A549 treated with CpdA at 1 μM for 4 hours (cell line): ENCODE measurements at places on chromosomes 11 and 22. TPM values are rescaled to one million over a fixed set of nuclear protein-coding genes. Genes with fewer than 3 reads are reported as not detected.

Gene CCDC116
- total RNA-seq, result 0.05 to 0.22 TPM (median 0.08 TPM) in 4 of 5 replicates, not detected in the other

Gene TYR
- total RNA-seq, result not detected in 5 replicates

Gene CRYBB2
- 0.08 to 0.23 TPM in 2 of 5 replicates, not detected in the others for total RNA-seq

Gene CTSF
- total RNA-seq, result 28.6 to 39.6 TPM (median 34.1 TPM) in 5 replicates

Gene RFPL2
- 0.09 to 0.30 TPM (median 0.20 TPM) in 5 replicates for total RNA-seq

Gene BLID
- 0.17 TPM in 1 of 5 replicates, not detected in the others for total RNA-seq

Gene P4HA3
- 29.6 to 51.0 TPM (median 40.7 TPM) in 5 replicates for total RNA-seq

Gene MS4A7
- not detected in 5 replicates for total RNA-seq

Gene KRTAP5-10
- not detected in 5 replicates for total RNA-seq

Gene OSM
- total RNA-seq, result 0.02 to 0.09 TPM in 2 of 5 replicates, not detected in the others

Gene GLYAT
- not detected in 5 replicates for total RNA-seq

Gene SLC37A2
- 0.07 to 0.15 TPM (median 0.11 TPM) in 4 of 5 replicates, not detected in the other for total RNA-seq

Gene OR51F1
- not detected in 5 replicates for total RNA-seq

Gene MS4A6E
- total RNA-seq, result not detected in 5 replicates

Gene TLCD5
- 5.5 to 8.1 TPM (median 7.3 TPM) in 5 replicates for total RNA-seq

Gene OR5T3
- total RNA-seq, result not detected in 5 replicates

Gene TUBGCP6
- 7.2 to 13.0 TPM (median 9.8 TPM) in 5 replicates for total RNA-seq

Gene DMC1
- total RNA-seq, result 2.9 to 10.9 TPM (median 3.2 TPM) in 5 replicates

Gene KCTD14
- 1.6 to 2.2 TPM (median 1.9 TPM) in 5 replicates for total RNA-seq

Gene TSPAN18
- 1.9 to 2.8 TPM (median 2.4 TPM) in 5 replicates for total RNA-seq
